Cardiac muscle cell (in vitro differentiated cells and primary cell): ENCODE measurements at places on chromosomes 7 and 10. TPM values are rescaled to one million over a fixed set of nuclear protein-coding genes. Genes with fewer than 3 reads are reported as not detected.
A peak's percentile ranks its signal among the peaks of the same experiment; 100 is the strongest.

GRCh38 chr10:127939786-127940330, 33.0 kb downstream of the PTPRE start:
- no peaks in the 10 kb centered on the region for H3K27me3 ChIP-seq
- H3K27ac ChIP-seq = no peak overlapping the region
- no peaks in the 10 kb centered on the region for H3K4me1 ChIP-seq
- no peaks in the 10 kb centered on the region for H3K36me3 ChIP-seq

DNA sequence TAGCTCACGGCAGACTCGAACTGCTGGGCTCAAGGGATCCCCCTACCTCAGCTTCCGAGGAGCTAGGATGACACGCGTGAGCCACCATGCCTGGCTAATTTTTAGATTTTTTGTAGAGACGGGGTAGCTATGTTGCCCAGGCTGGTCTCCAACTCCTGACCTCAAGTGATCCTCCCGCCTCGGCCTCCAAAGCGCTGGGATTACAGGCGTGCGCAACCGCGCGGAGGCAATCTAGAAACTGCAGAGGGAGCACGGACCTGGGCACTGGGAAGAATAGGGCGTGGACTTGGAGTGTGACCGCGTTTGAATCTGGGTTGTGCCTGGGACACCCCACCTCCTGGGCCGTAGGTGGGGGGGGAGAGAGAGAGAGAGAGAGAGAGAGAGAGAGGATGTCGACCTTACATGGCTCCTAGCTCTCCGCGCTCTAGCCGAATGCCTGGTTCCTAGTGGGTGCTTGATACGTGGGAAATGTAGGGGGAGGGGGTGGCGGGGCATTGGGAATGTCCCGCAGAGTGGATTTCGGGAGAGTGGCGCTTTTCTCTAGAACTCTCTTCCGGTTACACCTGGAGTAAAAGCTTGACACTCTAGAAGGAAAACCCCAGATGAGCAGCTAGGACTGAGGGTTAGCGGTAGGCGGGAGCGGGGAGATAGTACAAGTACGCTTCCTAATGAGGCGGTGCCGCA, 1.2 kb upstream of the MAP3K8 start:
- H3K36me3 ChIP-seq = no peaks in the 10 kb centered on the region
- H3K27me3 ChIP-seq = no peaks in the 10 kb centered on the region
- peak overlapping the region; percentile 59 for H3K4me3 ChIP-seq
- peak; percentile 29 for DNase-seq

DNA sequence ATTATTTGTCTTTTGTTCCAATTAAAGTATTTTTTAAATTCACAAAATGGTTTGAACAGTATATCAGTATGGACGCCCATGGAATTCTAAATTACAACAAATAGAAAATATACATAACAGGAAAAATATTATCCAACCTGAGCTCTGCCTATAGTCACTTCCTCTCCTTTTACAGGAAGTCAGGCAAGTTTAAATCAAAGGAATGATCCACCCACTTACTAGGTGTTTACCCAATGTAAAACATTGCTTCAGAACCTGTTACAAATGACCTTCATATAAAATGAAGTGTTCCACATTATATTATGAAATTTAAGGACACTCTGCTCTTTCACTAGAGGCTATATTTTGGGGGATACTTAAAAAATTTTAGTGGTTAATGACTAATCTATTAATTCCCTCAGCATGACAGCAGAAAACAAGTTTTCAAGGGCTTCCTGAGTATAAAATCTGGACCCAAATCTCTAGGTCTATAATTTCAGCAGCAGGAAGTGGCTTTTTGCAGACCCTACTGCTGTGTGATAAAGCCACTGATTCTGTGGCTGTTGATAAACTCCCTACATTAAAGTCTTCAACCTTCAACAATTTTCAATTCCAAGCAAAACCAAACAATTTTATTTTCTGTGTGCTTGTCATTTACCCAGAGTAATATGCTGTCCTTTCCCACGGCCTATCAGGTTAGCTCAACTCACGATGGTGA, 722.6 kb downstream of the GATA3 start:
- DNase-seq = no peak
- H3K36me3 ChIP-seq = no peaks in the 10 kb centered on the region
- no peak overlapping the region for H3K27ac ChIP-seq
- H3K4me3 ChIP-seq = no peak overlapping the region

GRCh38 chr10:75860009-75860408, 428.6 kb downstream of the LRMDA start:
- no peak for DNase-seq
- no peak overlapping the region for H3K4me3 ChIP-seq
- H3K4me1 ChIP-seq = no peaks in the 10 kb centered on the region

- no peak for DNase-seq
- no peak overlapping the region for H3K4me3 ChIP-seq
- H3K27me3 ChIP-seq = peaks cover 57% of the 10 kb centered on the region
- no peak overlapping the region for H3K27ac ChIP-seq
- H3K36me3 ChIP-seq = no peaks in the 10 kb centered on the region
Observed at GRCh38 chr7:22051886-22052673, 106.4 kb upstream of the CDCA7L start.

DNA sequence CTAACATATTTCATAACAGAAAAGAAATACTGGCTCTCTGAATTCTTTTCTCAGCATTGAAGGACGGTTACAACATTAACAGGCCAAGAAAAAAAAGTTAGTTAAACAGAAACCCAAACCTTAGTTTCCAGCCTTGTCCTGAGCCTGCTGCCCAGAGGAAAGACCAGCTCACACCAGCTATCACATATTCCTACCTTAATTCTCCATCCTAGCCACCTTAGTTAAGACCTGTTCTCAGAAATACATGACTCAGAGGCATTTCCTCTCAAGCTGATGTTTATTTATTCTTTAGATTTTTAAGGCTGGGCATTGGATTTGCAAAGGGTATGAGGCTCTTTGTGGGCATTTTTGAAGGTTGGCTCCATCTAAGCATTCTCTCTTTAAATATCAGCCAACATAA, 34.3 kb upstream of the ADAM12 start:
- no peak for DNase-seq
- H3K27ac ChIP-seq = no peak overlapping the region
- no peaks in the 10 kb centered on the region for H3K27me3 ChIP-seq
- H3K4me1 ChIP-seq = no peaks in the 10 kb centered on the region
- H3K4me3 ChIP-seq = no peak overlapping the region

The CBLL1 gene
- polyA plus RNA-seq = 18.1 and 25.3 TPM in 2 replicates

The MLXIPL gene
- 1.2 and 1.7 TPM in 2 replicates for polyA plus RNA-seq

The NKX2-3 gene
- polyA plus RNA-seq = 0.39 TPM in 1 of 2 replicates, not detected in the other

The UCMA gene
- not detected in 2 replicates for polyA plus RNA-seq

The EPO gene
- polyA plus RNA-seq = 0.34 and 0.46 TPM in 2 replicates

The PILRA gene
- 2.3 and 4.0 TPM in 2 replicates for polyA plus RNA-seq

The NUTM2B gene
- 0.15 TPM in 1 of 2 replicates, not detected in the other for polyA plus RNA-seq
